ENCODE measurements at places on chromosomes 2 and 18. TPM values are rescaled to one million over a fixed set of nuclear protein-coding genes. Genes with fewer than 3 reads are reported as not detected.
A peak's percentile ranks its signal among the peaks of the same experiment; 100 is the strongest.

DNA sequence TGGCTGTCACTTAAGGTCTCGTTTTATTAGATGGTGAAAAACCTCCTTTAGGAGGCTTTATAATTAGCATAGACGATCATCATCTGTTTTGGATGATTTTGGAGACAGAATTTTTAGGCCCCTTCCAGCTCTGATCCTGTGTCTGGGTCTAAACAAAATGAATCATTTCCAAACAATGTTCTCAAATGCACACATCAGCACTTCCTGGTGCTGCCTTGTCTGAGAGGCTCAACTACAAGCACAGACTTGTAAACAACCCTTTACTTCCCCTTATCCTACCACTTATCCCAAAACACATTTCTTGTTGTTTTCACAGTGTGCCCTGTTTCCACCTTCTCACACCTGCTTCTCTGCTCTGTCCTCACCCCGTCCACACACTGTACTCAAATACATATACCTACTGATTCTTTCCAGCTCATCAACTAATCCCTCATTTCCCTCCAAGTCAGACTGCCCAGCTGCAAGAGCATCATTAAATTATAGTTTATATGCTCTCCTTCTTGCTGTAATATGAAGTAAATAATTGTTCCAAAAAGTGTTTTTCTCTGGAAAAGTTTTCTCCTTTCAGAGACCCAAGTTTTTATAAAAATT is 71.2 kb upstream of the COL3A1 start:
- DNase-seq: no peak

DNA sequence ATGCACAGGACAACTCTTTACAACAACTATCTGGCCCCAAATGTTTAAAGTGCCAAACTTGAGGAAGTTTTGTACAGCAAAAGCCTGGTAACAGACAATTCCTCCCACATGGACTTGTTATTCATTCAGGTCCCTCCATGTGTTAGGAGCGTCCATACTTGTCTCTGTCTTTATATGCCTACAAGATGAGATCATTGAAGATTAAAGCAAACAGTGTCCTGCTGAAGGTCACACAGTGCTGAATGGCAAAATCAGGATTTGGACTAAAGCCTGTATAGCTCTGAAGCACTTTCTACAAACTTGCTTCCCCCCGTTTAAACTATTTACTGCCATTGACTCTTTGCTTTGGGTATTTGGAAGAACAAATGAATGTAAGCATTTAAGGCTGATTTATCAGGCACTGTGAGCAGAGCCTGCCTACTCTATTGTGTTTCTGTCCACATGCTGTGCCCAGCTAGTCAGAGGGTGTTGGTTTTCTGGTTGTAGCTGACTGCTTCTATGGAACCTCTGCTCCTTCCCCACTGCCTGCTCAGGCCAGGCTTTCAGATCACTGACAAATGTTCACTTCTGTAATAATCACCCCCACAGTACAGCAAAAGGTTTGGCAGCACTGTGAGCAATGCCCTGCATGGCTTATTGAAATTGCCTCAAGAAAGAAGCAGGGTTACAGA is 274.3 kb downstream of the THSD7B start:
- no peak for DNase-seq

DNA sequence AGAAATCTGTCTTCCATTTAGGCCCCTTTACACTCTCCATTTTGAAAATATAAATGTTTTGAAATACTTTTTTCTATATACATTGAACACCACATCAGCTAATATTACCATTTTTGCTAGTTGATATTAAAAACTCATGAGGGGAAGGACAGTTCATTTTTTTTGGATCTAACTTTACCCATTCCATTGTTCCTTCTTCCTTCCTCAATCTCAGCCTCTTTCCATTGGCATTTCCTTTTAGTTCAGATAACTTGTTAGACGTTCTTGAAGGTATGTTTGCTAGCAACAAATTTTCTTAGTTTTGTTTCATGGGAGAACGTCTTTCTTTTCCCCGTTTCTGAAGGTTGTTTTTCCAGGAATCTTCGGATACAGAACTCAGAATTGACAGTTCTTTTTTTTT is 759.0 kb downstream of the SOCS6 start:
- no peak for DNase-seq

DNA sequence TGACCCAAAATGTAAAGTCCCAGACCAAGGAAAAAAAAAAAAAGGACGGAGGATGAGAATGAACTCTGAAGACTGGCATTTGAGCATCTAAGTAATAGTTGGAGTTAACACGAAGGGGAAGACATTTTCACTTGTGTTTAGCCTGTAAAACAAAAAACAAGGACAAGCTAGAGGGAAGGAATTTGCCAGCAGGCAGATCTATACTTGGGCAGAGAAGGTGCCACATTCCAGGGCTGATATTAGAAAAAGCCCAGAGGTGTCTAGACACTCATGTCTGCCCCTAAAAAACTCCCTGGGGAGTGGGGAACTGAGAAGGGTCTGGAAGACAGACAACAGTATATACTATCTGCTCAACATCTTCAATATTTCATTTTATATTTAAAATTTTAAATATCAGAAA is 171.1 kb downstream of the ZEB2 start:
- DNase-seq: no peak

DNA sequence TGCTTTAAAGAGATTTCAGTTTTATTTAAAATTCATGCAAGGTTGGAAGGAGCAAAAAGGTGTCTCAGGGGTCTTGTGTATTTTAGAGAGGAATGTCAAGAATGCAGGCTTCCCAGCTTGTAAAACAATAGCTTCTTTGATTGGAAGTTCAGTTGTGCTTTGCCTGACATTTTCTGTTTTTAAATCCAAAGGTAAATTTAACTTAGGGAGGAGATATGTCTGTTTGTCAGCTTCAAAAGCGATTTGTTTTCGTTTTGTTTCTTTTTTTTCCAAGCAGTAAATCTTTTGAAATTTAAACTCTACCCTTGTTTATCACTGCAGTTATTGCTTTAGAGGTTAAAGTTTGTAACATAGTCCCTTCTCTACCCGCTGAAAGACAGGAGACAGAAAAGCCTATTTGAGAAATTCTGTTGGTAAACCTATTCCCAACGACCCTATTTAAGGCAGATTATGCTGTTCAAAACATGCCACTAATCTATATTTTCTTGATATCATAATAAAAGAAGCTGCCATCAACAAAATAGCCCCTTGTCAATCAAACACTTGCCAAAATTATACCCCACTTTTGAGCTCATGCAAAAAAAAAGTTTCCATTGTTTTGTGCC is 639.6 kb downstream of the IRS1 start:
- DNase-seq: no peak

- no peak for DNase-seq
Measured at GRCh38 chr2:72109291-72109690, 38.4 kb downstream of the CYP26B1 start.

GRCh38 chr2:156065912-156066311 is 266.6 kb downstream of the NR4A2 start:
- no peak for DNase-seq

- no peak for DNase-seq
Measured at GRCh38 chr2:26074676-26075075, 40.8 kb downstream of the RAB10 start.

GRCh38 chr18:50967714-50968661 is at the start of gene ELAC1:
Gene ELAC1, plus strand, starts transcription at chr18:50968040. Its CDS starts 6,365 bp downstream, at chr18:50974405.
- DNase-seq: peak; percentile 77

GRCh38 chr2:10303694-10304378 is 1.1 kb downstream of the HPCAL1 start:
- DNase-seq: peak; percentile 59

- DNase-seq: no peak
Measured at GRCh38 chr18:71831039-71831438, 713.1 kb downstream of the CBLN2 start.

DNA sequence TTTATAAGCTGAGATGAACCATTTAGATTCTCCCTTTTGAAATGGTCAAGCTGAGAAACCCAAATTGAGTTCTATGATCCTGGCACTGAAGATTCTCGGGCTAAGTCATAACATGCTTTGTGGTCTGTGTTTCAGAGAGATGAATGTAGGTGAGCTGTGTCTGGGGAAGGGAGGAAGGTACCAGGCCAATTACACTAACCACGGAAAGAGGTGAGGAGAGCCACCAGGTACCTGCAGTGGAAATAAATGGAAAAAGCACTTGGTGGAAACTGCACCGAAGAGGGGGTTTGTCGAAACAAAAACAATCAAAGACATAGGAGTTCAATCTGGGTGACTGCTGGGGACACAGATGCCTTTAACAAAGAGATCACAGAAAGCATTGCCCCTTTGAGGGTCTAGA is 963 bp upstream of the MRPL44 start:
- no peak for DNase-seq

DNA sequence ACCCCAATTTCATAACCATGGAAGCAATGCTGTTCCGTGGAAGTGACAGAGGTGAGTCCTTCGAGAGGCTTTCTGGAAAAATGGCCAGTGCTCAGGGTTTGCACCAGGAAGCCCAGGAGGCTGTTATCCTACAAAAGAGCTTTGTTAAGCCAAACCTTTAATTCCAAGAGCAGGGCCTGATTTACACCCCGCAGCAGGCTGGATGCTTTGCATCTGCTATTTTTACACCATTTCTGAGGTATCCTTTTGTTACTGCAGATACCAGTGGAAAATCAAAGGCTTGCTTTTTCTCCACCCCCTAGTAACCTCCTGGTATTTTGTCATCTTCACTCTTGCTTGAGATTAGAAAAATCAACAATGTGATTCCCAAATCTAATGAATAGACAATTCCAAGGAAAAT is 380.6 kb downstream of the SOX11 start:
- no peak for DNase-seq

DNA sequence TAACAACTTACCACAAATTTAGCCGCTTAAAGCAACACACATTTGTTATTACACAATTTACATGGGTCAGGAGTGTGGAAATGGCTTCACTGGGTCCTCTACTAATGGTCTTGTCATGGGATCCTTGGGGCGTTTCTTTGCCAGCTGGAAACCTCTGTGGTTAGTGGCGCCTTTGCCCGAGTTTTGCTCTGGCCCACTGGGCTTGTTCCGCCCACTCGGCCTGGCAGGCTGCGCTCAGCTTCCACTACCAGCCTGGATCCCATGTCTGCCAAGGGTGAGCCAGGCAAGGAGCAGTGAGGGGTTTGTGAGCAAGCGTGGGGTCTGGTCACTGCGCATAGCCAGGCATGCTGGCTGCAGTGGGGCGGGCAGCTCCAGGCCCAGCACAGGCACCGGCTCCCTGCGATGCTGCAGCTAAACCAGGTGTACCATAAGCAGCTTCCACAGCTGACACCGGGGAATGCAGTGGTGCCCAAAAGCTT is 16.2 kb upstream of the MBD2 start:
- DNase-seq: no peak

DNA sequence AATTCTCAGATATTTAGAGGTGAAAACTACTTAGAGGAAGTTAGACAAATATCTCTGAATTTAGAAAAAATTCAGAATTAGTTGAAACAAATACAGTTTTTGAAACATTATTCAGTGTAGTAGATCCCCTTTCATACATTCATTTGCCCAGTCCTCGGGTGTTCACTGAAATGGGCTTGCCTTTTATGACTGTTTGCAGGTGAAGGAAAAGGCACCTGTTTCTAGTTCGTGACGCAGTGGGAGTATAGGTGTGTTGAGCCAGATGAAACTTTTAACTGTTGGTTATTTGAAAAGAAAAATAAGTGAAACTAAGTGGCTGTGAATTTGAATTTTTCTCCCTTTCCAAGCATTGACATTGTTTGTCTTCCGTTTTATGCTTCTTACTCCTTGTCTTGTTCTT is 28.9 kb downstream of the TMEFF2 start:
- no peak for DNase-seq

GRCh38 chr18:1994471-1994870 is 576.8 kb downstream of the METTL4 start:
- DNase-seq: no peak

GRCh38 chr2:42504364-42505230 is 10.8 kb upstream of the KCNG3 start:
- no peak for DNase-seq

DNA sequence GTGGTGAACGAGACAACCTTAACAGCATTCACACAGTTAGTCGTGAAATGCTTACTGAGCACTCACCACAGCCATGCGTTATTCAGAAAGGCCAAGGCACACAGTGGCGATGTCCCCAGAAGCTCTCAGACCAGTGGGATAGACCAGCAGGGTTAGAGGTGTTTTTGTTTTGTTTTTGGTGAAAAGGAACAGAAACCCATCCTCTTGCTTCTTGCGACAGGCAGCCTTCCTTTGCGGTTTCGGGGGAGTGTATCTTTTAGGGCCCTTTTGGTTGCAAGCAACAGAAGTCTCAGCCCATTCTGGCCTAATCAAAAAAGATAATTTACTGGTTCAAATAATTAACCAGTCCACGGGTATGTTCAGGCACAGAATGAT is 4.7 kb downstream of the GNLY start:
- no peak for DNase-seq

GCKR gene
- not detected for total RNA-seq

REG3G gene
- not detected for total RNA-seq

CDH20 gene
- total RNA-seq: not detected

FHOD3 gene
- 2.5 TPM for total RNA-seq

SGPP2 gene
- total RNA-seq: not detected

ZBTB7C gene
- not detected for total RNA-seq

CCDC74A gene
- total RNA-seq: 40.2 TPM

SLC19A3 gene
- not detected for total RNA-seq

CNGA3 gene
- total RNA-seq: not detected

SGO2 gene
- total RNA-seq: 55.3 TPM

NYAP2 gene
- total RNA-seq: not detected

ATP5MC3 gene
- 371 TPM for total RNA-seq

ALLC gene
- not detected for total RNA-seq

ACTG2 gene
- total RNA-seq: not detected

SP100 gene
- 63.3 TPM for total RNA-seq

LOXL3 gene
- total RNA-seq: 0.79 TPM

All from OCI-LY7 (cell line).